ENCODE measurements at places on chromosomes 7 and 10. TPM values are rescaled to one million over a fixed set of nuclear protein-coding genes. Genes with fewer than 3 reads are reported as not detected.

The GPER1 gene
- total RNA-seq, result 0.63 TPM

DNA sequence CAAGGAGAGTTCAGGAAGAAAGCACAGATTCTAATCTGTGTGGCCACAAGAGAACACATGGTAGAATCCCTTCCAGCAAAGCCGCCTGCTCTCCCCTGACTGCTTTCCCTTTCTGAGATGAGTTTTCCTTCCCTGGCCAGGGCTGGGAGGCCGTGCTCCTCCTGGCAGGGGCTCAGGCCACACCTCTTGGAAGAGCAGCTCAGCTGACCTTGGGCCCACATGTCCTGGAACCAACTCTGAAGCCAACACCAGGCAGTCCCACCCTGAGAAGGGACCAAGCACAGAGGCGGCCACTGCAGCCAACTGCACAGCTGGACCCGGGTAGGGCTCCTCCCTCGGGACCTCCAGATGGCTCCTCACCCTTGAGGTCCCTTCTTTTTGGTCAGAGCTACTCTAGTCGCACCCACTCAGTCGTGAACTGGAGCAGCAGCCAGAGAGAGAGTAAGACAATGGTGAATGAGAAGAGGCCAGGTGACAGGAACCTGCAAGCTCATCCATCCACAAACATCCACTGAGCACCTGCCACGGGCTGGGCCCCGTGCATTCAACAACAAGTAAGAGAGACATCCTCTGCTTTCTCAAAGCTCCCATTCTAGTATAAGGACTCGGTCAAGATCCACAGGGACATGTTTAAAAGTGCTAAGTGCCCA, 40.3 kb downstream of the FAM53B start:
- DNase-seq, result no peak

GRCh38 chr7:90621747-90622140, 25.6 kb downstream of the CDK14 start:
- DNase-seq, result peak; percentile 94

GRCh38 chr7:66227808-66228207, 22.7 kb downstream of the TPST1 start:
- no peak for DNase-seq

DNA sequence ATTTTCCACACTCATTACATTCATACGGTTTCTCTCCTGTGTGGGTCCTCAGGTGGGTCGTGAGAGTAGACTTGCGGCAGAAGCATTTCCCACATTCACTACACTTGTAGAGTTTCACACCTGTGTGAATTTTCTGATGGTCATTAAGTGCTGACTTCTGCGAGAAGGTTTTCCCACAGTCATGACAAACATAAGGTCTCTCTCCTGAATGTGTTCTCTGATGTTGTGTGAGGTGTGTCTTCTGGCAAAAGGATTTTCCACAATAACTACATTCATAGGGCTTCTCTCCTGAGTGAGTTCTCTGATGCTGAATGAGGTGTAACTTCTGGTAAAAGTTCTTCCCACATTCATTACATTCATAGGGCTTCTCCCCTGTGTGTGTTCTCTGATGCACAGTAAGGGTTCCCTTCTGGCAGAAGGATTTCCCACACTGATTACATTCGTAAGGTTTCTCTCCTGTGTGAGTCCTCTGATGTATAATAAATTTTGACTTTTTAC, 15.1 kb downstream of the ZNF12 start:
- no peak for DNase-seq

- no peak for DNase-seq
These were observed 64.7 kb downstream of the NRF1 start for GRCh38 chr7:129676017-129676897.

Data from A673 (cell line).